ENCODE measurements at places on chromosomes 12 and 14.
A peak's percentile ranks its signal among the peaks of the same experiment; 100 is the strongest.

DNA sequence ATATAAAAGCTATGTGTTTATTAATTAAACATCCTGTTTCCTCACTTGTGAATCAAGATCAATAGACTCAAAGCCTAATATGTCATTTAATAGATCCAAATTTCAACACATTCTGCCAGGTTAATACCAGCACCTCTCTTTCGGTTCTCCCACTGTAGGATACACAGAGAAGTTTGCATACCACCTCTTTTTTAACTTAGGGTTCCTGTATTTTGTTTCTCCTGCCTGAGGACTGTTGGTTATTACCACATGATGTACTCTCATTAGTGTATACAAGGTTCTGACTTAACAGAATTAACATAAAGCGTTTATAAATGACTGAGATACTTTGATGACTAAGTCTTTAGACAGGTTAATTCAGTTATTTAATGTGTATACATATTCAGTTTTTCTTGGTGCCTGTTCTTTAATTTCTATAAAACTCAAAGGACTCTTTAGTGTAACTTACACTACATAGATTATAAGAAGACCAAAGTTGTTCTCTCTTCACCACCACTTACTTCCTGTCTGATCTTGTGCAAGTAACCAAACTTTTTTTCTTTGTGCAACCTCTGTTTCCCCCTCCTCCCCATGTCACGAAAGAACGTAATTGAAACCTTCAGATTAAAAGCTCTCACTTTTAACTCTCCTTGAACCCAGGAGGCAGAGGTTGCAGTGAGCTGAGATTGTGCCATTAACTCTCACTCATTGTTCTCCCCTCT lies 89.8 kb upstream of the DNM1L start:
- DNase-seq: no peak

GRCh38 chr12:7719946-7720730 lies 8.9 kb downstream of the DPPA3 start:
- DNase-seq: no peak

GRCh38 chr12:78118036-78118435 lies 287.3 kb downstream of the NAV3 start:
- DNase-seq: no peak

- no peak for DNase-seq
These were observed 2.7 kb downstream of the PTHLH start for GRCh38 chr12:27969624-27970400.

DNA sequence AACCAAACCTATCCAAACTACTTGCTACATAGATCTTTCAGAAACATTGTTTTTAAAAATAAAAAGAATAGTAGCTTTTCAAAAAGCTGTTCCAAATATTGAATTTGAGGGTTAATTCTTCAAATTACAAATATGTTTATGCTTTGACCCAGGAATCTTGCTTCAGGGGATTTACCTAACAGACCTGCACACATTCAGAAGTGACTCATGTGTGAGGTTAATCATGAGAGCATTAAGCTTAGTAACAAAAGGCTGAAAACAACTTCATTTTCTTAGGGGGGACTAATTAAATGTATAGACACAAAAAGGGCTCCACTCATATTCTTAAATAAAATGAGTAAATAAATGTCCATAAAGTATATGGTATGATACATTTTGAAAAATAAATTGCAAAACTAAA lies 672.4 kb upstream of the FLRT2 start:
- no peak for DNase-seq

- peak; percentile 28 for DNase-seq
These were observed 14.6 kb upstream of the PNMA1 start for GRCh38 chr14:73728717-73729330.

GRCh38 chr14:94977016-94977415 lies 180.3 kb downstream of the DICER1 start:
- no peak for DNase-seq

DNA sequence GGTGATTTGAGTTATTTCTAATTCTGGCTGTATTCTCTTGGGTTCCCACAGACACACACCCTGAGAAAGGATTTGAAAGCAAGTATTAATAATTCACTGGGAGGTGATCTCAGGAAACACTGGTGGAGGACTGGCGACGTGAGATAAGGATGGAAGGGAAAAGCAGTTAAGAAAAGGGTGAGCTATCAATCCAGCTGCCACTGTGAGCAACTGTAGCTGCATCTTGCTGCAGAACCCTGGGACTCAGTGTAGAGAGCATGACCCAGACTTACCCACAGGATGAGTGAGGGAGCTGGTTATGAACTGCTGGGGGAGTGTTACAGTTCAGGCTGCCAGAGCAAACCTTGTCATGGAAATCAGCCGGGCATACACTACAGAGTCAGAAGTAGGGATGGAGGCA lies 71.9 kb downstream of the RESF1 start:
- DNase-seq: no peak

DNA sequence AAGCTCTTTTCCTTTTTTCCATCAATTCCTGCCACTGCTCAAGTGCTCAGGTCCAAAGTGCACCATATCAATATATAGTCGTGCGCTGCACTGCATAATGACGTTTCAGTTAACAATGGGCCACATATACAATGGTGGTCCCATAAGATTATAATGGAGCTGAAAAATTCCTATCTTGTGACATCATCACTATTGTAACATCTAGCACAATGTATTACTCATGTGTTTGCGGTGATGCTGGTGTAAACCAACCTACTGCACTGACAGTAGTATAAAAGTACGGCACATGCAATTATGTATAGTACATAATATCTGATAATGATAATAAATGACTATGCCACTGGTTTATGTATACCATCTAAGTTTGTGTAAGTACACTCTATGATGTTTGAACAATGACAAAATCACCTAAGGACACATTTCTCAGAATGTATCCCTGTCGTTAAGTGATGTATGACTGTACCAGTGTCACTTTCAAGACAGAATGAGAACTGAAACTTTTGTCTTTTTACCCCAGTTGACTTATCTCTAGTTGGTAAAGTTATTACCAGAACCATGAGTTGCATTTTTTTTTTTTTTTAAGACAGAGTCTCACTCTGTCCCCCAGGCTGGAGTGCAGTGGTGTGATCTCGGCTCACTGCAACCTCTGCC lies 53.7 kb upstream of the INSM2 start:
- DNase-seq: no peak

DNA sequence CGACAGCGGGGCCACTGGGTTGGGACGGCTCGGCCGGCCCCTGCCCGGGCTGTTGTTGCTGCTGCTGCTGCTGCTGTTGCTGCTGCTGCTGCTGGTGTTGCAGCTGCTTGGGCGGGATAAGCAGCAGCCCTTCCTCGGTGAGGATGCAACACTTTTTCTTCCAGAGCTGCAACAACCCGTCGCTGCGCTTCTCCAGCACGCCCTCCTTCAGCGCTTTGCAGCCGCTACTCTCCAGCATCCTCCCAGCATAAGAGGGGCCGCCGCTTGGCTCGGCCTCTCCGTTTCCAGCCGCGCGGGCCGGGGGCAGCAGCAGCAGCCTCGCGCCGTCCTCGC lies 529 bp downstream of the PHLDA1 start:
- no peak for DNase-seq

DNA sequence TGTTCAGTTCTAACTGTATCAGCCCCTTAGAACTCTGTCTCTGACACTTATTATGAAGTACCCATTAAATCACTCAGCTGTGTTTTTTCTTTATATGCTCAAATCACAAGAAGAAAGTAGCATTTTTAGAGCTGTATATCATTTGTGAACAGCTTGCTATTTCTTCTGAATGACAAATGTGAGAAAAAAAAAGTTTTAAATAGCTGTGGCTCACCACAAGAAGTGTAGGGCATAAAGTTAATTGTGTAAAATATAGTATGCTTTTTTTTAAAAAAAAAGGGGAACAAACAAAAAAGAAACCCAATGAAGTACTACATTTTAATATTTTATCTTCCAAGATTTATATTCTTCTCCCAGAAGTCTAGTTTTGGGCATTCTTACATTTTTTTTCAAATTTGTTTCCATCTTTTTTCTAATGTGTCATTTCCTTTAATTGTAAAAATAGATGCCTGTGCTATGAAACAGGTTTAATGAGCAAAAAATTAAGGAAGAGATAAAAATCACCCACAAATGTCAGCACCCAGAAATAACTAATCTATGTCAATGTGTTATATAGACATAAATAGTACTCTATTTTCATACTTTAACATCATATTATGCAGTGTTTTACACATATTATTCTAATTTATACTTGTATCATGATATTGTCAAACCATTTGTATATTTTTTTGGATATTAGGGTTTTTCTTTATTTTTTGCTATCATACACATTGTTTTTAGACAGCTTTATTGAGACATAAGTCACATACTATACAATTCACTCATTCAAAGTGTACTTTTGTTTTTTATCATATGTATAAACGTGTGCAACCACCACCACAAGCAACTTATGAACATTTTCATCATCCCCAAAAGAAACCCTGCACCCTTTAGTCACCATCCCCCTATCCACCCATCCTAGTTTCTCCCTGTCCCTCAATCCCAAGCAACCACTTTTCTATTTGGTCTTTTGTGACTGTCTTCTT lies 22.4 kb upstream of the LRRK2 start:
- no peak for DNase-seq

GRCh38 chr12:90188857-90189256 lies 480.2 kb upstream of the ATP2B1 start:
- no peak for DNase-seq

DNA sequence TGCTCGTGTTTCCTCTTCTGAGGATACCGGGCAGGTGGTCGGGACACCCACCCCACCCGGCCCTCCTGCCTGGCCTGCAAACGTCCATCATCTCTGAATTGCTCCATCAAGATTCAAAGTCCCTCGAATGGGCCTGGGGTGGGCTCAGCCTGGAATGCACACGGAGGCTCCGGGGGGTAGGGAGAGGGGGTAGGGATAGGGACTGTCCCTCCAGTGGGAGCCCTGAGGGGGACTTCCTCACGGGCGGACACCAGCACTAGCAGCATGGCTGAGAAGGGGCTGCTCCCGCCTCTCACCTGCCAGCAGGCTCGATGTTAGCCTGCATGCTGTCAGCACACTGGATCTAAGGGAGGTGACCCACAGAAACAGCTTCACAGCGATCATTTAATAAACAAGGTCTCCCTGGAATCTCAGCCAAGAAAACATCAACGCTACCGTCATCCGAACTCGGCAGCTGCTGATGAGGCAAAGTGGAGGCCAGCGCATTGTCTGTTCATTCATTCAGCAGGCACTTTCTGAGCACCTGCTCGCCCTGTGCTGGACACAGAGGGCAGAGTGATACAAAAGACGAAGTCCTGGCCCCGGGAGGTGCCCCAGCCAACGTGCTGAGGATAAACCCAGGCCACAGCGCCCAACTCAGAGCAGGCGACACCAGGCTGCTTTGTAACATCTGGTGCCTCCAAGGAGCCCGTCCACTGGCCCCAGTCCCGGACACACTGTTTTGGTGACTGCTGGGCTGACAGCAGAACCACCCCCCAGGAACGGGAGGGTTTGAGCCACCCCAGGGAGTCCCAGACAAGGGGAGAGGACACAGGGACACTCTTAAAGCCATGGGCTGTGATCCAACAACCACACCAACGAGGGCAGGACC lies 6.3 kb downstream of the TMEM179 start:
- DNase-seq: peak; percentile 7

DNA sequence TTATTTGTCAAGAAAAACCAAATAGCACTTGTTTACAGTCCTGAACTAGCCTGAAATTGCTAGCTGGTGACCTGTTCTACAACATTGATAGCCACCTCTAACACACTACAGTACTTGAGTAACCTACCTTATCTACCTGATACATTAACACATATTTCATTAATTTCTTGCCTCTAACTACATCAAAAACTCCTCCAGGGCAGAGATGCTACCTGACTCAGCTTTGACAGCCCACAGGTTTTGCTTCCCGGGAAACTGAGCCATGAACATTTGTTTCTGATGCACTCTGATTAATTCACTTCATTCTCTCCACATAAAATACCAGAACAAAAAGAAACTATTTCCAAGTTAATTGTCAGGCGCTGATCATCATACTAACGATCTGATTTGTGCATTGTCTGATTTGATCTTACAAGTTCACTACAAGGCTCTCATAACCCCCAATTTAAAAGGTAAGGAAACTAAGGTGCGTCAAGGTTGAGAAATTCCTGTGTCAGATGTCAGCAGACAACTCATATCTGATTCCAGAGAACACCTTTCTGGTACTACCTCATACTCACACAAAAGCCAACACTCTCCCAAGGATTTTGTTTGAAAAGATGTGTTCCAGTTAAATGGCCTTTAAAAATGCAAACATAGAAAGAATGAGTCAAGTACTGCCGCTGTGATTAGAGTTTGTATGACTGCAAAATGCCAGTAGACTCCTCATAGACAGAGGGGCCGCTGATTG lies 768.7 kb downstream of the BCL11B start:
- no peak for DNase-seq

DNA sequence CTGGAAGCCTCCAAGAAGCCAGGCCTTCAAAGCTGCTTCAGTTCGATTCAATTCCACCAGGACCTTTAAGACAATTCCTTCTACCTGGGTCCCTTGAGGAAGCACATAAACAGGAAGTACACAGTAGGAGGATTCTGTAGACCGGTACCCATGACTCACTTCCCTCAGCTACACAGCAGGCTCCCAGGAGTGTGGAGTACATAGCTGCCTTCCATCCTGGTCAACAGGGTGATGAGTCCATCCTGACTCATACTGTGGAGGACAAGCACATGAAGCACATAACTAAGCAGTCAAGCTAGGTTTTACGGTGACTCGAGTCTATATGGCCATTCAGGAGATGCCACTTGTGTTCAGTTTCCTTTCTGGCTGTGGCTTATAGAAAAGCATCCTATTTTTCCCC lies 197.6 kb upstream of the RBM19 start:
- no peak for DNase-seq

GRCh38 chr12:120846721-120847120 lies 57.4 kb downstream of the SPPL3 start:
- no peak for DNase-seq

GRCh38 chr12:88625356-88625755 lies 45.1 kb upstream of the KITLG start:
- no peak for DNase-seq

- no peak for DNase-seq
These were observed 1.1 kb downstream of the ATN1 start for GRCh38 chr12:6928703-6929407.

DNA sequence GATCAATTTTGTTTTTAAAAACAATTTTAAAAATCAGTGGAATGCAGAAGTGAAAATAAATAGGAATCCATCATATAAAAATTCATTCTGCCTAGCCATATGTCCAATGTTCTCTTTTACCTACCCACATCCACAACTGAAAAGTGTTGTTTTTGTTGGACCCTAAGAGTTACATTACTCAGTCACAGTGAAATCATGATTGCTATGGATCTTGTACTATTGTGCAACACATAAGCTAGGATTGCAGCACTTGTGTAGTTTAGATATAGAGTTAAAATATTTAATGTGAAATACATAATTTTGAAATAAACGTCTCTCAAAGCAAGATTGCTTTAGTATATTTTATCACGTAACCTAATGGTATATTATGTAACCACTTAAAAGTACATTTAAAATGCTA lies 213.3 kb upstream of the CLEC14A start:
- DNase-seq: no peak

- peak; percentile 13 for DNase-seq
These were observed 21.7 kb upstream of the VRTN start for GRCh38 chr14:74326369-74327152.

Measured in NCI-H1417 treated with DMSO at 0.1 percent for 48 hours (cell line).